ENCODE measurements at places on chromosomes 4 and X. TPM values are rescaled to one million over a fixed set of nuclear protein-coding genes. Genes with fewer than 3 reads are reported as not detected.
A peak's percentile ranks its signal among the peaks of the same experiment; 100 is the strongest.

DNA sequence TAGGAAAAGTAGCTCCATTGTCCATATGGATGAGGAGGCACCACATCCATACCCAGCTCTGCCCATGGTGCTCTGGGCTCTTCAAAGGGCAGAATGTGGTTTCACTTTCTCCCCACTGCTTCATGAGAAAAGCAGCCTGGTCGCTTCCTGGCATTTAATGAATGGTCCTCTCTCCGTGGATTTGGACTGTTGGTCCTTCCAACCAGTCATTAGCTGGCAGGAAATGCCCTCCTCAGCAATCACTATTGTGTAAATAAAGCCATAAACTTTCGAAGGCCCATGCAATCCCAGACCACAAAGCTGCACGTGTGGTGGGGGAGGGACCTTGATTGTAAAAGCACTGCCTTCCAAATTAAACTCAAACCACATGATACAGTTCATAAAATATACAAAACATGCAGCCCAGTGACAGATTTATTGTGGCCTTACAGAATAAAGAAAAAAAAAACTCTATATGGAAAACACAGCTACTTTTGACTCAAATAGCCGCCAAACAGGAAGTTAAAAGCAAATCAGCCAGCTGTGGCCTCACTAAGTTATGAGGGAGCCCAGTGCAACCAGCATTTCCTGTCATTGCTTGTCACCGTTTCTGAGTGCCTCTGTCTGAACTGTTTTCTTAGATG lies 8.1 kb downstream of the MBNL3 start:
- peak; percentile 16 for DNase-seq

GRCh38 chr4:122119739-122120138 lies 32.4 kb upstream of the BLTP1 start:
- no peak for DNase-seq

DNA sequence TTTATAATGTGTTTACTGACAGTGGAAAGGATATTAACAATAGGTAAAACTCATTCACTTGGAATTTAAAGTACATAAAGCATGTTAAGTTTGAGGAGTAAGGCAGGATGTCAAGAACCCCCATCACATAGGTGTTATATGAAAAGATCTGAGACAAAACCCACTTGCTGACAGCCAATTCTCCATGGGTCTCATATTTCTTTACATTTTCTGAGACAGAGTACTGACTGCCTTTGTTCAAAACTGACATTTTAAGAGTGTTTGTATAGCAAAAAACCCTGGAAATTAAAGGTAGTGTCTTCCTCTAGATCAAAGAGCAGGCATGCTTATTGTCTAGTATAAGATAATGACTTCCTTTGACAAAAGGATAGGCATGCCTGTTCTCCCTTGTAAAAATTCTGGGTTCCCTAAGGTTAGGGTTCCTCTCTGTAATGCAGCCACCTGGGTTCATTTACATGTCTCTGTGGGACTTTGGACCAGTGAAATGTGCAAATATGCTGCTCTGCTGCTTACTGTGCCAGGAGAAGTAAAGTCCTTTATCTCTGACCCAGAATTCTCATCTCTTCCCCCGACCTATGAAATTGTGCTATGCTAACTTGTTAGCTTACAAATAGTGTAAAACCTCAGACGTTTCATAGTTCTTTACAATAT lies 123.6 kb downstream of the PCDH18 start:
- no peak for DNase-seq

GRCh38 chr4:149403081-149403480 lies 412.6 kb downstream of the IQCM start:
- no peak for DNase-seq

Gene UCP1
- total RNA-seq, result not detected
